ENCODE measurements at places on chromosomes 11 and 22. TPM values are rescaled to one million over a fixed set of nuclear protein-coding genes. Genes with fewer than 3 reads are reported as not detected.

Gene SLC25A18
- not detected for total RNA-seq

Gene NXPE1
- total RNA-seq, result not detected

Gene GALNT18
- total RNA-seq, result not detected

Gene TRIM6
- not detected for total RNA-seq

Gene NTM
- total RNA-seq, result not detected

Gene BCO2
- 3.4 TPM for total RNA-seq

Gene CRYBA4
- not detected for total RNA-seq

Gene FIBP
- 39.9 TPM for total RNA-seq

Gene SDHD
- total RNA-seq, result 61.2 TPM

Gene CREB3L1
- not detected for total RNA-seq

Gene KCTD14
- total RNA-seq, result 0.20 TPM

Gene RAB38
- 0.67 TPM for total RNA-seq

Gene RBM7
- total RNA-seq, result 43.0 TPM

Gene SHISA8
- not detected for total RNA-seq

Gene BIK
- total RNA-seq, result 2.5 TPM

Gene EHF
- not detected for total RNA-seq

Gene OR4D5
- not detected for total RNA-seq

Gene UBQLN3
- not detected for total RNA-seq

Gene RTN4RL2
- total RNA-seq, result not detected

Gene OR8A1
- total RNA-seq, result not detected

Gene CAPN5
- 1.9 TPM for total RNA-seq

Gene ANO1
- total RNA-seq, result not detected

Gene TMEM86A
- total RNA-seq, result 2.5 TPM

Gene ANO3
- not detected for total RNA-seq

Gene PRR33
- not detected for total RNA-seq

Gene MUC5AC
- not detected for total RNA-seq

Gene PKDREJ
- not detected for total RNA-seq

Gene PATE4
- not detected for total RNA-seq

Gene KCNQ1
- 21.4 TPM for total RNA-seq

Gene CALCA
- total RNA-seq, result not detected

Gene TMEM121B
- not detected for total RNA-seq

Gene OR5B21
- 0.61 TPM for total RNA-seq

Gene CNTN5
- total RNA-seq, result not detected
